ENCODE measurements at places on chromosomes 3 and 15.

GRCh38 chr15:69082554-69082953 lies 68.1 kb downstream of the NOX5 start:
- no peak for DNase-seq

DNA sequence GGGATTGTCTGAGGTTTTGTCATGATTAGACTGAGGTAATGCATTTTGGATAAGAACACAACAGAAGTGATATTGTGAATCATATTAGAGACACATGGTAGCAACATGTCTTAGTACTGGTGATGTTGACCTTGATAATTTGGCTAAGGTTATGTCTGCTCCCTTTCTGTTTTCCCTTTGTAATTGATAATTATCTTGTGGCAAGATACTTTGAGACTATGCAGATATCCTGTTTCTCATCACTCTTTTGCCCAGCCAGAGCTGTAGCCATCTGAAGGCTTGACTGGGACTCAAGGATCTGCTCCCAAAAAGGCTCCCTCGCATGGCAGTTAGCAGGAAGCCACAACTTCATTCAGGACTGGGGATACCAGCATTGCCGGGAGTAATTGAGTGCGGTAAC lies 35.3 kb upstream of the LARS2 start:
- no peak for DNase-seq

- DNase-seq = no peak
Measured at GRCh38 chr3:134381831-134382442, 7.7 kb upstream of the AMOTL2 start.

- DNase-seq = no peak
Measured at GRCh38 chr3:43707998-43708397, 17.3 kb downstream of the ABHD5 start.

DNA sequence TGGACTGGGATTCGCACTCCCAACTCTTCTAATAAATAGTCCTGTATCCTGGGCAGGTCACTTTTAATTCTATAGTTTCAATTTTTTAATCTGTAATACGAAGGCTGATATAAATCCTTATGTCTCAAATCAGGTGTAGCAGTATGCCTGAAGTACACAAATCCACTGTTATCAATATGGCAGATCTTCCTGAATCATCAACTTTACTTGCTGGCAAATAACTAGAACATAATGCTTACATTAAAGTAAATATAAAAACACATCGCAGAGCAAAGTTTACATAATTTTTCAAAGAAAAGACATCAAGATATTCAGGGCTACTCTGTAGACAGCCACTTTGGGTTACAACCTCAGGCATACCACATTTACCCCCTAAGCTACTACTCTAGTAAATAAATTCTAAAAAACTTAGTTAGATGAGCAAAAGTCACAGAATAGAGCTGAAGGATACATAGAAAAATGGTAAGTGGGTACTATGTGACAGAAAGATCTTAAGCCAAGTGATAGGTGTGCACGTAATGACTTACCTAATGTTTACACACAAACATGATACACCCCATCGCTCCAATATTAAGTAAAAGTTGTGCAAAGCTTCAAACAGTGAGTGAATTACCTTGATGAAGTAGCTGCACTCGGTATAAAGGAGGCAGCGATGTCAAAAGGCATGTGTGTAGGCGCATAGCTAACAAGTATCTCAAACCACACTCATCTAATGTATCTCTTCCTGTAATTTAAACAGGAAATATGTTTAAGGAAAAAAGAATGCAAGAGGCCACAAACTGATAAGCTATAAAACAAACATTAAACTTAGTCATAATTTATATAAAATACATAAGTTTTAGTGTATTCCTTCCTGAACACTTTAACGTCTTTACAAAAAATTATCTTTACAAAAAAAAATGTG lies 127.9 kb downstream of the DMXL2 start:
- DNase-seq = no peak

- no peak for DNase-seq
Measured at GRCh38 chr3:13020159-13020750, 53.0 kb downstream of the IQSEC1 start.

GRCh38 chr3:34141841-34142337 lies 343.5 kb downstream of the PDCD6IP start:
- no peak for DNase-seq

GRCh38 chr3:4907643-4908432 lies 71.4 kb upstream of the BHLHE40 start:
- no peak for DNase-seq

DNA sequence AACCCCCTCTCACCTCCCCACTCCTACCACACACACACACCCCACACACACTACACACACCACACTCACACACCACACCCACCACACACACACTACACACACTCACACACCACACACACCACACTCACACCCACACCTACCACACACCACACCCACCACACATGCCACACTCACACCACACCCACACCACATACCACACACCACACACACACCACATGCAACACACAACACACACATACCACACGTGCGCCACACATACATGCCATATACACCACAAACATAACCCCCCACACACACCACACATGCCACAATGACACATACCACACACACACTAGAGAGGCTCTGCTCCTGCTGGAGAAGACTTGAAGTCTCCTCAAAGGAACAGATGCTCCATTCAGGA lies 5.9 kb upstream of the ITPKA start:
- peak; percentile 45 for DNase-seq

DNA sequence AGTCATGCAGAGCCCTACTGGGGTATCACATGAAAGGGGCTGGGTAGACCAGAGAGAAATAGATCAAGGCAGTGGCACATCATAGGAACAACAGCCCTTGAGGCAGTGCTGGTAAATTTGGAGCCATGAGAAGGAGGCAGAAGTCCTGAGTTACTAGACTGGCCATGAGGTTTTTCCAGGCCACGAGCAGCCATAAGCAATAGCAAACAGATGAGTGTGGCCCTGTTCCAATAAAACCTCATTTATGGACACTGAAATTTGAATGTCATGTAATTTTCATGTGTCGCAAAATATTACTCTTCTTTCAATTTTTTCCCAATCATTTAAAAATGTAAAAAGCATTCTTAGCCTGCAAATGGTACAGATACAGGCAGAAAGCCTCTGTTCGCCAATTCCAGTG lies 28.1 kb upstream of the LRRN1 start:
- DNase-seq = no peak

- no peak for DNase-seq
Measured at GRCh38 chr3:157594413-157594812, 91.2 kb upstream of the VEPH1 start.

GRCh38 chr3:25038922-25039321 lies 389.1 kb upstream of the RARB start:
- DNase-seq = no peak

DNA sequence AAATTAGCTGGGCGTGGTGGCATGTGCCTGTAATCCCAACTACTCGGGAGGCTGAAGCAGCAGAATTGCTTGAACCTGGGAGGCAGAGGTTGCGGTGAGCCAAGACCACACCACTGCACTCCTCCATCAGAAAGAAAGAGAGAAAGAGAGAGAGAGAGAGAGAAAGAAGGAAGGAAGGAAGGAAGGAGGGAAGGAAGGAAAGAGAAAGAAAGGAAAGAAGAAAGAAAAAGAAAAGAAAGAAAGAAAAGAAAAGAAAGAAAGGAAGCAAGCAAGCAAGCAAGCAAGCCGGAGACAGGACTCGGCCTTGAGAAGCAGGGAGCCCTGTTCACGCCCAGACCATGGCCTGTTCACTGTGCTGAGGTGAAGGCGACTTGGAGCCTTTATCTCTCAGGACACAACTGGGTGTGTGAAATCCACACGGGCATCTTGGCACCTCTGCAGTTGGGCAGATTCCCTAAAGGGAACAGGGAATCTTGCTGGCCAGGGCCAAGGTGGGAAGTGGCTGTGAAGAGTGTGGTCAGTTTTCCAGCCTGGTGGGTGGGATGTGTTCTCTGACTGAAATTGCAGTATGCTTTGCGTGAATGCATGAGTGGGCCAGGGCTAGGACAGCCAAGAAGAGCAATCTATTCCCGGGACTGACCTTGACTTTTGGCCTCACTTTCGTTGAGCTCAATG lies 90.3 kb downstream of the CORO2B start:
- no peak for DNase-seq

- no peak for DNase-seq
Measured at GRCh38 chr3:151593928-151594327, 133.1 kb upstream of the IGSF10 start.

GRCh38 chr15:53611145-53611920 lies 148.1 kb downstream of the WDR72 start:
- no peak for DNase-seq

DNA sequence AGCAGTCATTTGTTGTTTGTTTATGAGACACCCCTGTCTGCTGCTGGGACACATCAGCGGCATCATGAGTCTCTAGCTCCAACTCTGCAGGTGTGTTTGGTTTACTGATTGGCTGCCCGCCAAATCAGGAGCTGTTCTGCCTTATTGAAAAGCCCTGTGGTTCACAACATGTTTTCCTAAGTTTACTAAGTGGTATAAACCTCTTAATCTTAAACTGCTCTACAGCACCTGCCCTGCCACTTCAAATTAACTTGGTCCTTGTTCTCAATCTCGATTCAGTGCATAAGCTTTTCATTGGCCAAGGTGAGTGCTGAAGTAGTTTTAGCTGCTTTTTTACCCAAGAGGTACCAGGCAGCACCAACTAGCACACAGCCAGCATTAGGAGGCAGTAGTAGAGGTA lies 77.8 kb upstream of the WDR72 start:
- DNase-seq = no peak

- DNase-seq = no peak
Measured at GRCh38 chr3:177405191-177405672, 207.9 kb upstream of the TBL1XR1 start.

DNA sequence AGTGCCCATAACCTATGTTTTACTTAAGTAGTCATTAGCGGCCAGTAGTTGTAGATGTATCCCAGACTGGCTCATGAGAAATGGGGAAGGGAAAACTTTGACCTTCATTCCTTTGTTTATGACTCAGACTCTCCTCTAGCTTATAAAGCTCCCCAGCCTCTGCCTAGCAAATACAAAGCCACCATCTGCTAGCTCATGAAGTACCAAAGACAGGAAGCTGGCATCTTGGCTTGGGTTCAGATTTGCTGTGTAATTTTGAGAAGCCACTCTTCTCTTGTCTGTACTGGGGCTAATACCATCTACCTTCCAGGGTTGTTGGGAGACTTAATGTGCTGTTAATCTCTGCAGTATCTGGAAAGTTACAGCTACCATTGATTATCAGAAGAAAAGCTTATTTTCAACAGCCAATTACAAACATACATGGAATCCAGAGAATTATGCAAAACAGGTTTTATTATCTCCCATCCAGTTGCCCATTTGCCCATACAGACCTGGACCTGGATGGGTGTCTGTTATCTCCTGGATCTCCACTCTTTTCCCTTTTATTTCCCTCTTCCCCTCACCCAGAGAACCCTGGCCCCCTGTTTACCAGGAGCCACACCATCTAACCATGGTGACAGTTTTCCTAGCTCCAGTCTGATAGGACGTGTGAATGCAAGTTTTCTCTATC lies 153.8 kb downstream of the SEMA6D start:
- DNase-seq = no peak

GRCh38 chr3:125116311-125117080 lies 60.7 kb upstream of the HEG1 start:
- DNase-seq = no peak

Measured in activated naive CD4-positive, alpha-beta T cell treated with Interleukin-2 at 50 U/mL for 16 hours (primary cell).